ENCODE measurements at places on chromosomes 1 and 21.

GRCh38 chr1:1374589-1374928, 448 bp downstream of the AURKAIP1 start:
- DNase-seq: peak; percentile 47

DNA sequence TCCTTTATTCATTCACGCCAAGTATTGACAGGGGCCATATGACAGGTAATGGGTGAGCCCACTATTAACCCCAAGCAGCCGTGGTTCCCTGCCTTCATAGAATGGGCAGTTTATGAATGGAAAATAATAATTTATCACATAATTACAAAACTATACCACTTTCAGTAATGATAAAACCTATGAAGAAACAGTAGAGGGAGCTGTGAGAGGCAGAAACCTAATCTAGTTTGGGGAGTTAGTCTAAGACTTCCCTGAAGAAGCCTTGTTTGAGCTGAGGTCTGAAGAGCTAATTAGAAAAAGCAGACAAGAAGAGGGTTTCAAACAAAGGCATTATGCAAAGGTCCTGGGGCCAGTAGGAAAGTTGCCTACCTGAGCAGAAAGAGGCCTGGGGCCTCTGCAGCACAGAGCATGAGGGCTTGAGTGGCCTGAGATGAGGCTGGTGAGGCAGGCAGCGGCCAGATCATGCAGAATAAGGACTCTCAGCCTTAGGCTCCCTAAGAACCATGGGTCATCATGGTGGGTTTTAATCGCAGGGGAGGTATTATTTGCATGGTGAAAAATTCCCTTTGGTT, 142.8 kb downstream of the ATG4C start:
- peak; percentile 26 for DNase-seq

DNA sequence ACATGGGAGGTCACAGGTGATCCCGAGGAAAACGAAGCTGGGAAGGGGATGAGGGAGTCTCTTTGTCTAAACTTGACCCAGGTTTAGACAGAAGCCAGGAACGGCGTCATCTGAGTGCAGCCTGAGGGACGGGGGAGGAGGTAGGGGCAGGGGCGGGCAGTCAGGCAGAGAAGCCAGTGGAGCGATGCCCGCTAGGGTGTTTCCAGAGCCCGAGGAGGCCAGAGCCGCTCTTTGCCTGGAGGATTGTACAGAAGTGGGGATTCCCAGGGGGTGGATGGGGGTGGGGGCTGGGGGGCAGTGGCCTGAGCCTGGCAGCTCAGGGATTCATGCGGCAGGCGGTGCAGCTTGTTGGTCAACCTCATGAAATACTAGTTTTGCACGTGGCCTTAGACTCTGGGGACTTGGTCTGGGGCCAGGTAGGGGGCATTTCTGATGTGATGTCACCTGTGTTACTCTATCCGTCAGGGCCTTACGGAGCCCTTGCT, 58.4 kb downstream of the VPS26C start:
- DNase-seq: no peak

- no peak for DNase-seq
Observed at GRCh38 chr1:237911911-237912310, 21.2 kb upstream of the ZP4 start.

GRCh38 chr1:209556162-209556690, 27.3 kb upstream of the CAMK1G start:
- DNase-seq: no peak

GRCh38 chr1:175005085-175005783, 5.5 kb downstream of the CACYBP start:
- no peak for DNase-seq

- no peak for DNase-seq
Observed at GRCh38 chr1:216178281-216178680, 245.0 kb downstream of the USH2A start.

GRCh38 chr1:22803833-22804232, 93.2 kb downstream of the EPHB2 start:
- no peak for DNase-seq

DNA sequence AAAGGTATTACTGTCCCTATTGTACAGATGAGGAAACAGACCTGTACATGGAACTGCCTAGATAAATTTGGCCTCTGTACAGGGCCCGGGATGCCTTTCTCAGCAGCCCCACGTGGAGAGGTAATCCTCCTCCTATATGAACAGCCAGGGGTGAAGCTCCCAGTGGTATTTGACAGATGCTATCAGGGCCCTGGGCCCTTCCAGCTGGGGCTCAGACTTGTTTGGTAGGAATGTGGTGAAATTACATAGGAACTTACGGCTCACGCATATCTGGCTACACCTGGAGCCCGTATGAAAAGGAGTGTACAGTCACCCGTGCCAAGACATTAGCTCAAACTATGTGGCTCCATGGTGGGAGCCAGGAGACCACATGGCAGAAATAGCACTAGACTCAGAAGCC, 24.8 kb upstream of the TCEA3 start:
- DNase-seq: no peak

DNA sequence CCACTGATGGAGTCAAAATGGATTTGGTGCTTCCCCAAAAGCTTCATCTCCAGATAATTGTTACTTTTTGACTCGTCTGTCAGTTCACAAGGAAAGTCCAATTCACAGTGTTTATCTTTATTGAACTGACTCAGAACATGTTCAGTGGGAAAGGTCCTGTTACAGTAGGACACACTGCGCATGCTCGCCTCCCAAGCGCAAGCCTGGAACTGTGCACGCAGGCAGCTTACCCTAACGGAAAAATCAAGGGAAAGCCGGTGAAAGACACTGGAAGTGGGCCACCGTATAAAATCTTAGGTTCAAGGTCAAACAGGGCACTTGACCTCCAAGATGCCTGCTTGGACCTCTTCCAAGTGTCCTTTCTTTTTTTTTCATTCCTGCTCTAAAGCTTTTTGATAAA, 174.6 kb downstream of the USP25 start:
- DNase-seq: no peak

- no peak for DNase-seq
Observed at GRCh38 chr1:5971471-5972197, 20.6 kb downstream of the NPHP4 start.

DNA sequence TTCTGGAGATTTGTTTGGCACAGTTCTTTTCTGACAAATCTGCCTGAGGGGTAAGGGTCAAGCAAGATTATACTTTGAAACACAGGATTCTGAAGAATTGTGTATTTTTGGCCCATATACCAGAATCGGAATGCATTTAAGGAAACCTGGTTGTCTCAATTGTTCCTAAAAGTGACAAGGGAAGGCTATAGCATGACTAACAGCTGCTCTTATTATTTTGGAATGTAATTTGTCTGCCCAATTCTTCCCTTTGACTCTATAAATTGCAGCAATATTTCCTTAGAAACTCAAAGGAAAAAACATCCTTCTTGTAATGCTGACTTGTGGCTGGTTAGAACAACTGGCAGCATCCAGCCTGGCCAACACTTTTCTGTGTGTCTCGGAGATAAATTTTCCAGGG, 15.8 kb upstream of the VCAM1 start:
- no peak for DNase-seq

GRCh38 chr1:192762265-192762664, 46.6 kb upstream of the RGS2 start:
- no peak for DNase-seq

DNA sequence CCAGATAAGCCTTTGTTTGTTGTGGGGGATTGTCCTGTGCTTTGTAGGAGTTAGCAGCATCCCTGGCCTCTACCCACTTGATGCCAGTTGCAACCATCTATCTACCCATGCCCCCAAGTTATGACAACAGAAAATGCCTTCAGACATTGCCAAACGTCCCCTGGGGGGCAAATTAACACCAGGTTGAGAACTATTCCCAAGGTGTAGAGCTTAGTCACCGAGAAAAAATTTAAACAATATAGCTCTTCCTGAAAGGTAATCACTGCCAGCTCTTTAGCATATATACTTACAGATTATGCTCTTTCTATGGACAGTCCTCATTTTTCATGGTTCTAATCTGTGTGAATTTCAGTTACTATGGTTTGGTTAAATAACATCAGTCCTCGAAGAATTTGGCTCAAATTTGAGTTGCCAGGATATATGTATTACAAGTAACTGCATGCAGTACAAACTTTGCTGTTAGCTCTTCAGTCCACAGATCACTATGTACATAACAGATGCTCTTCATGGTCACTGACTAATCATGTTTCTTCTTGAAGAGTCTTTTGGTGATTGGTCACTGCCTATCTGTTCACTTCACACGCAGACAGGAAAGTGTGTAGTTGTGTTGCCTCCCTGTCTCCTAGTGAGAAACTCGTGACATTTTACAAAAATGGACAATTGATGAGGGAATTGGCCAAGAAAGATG, 25.2 kb downstream of the MAPKAPK2 start:
- DNase-seq: no peak

All from NAMALWA (cell line).